K562 (cell line): ENCODE measurements at places on chromosomes 12 and 14. TPM values are rescaled to one million over a fixed set of nuclear protein-coding genes. Genes with fewer than 3 reads are reported as not detected.
A peak's percentile ranks its signal among the peaks of the same experiment; 100 is the strongest.

DNA sequence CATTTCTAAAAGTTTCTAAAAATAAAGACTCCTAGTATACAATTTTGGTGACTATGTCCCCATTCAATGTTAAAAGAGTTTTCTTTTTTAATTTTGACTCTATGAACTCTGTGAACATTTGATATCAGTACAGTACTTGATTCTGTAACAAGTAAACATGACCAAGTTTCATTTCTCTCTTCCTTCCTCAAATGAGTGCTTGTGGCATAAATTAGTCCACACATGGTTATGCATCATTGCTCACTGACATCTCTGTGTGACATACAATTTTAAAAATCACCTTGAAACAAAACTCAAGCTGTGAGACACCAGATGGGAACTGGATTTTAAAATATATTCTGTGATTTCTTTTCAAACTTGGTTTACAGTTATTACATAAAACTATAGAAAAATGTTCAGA, 253.9 kb upstream of the MDGA2 start:
- H3K27me3 ChIP-seq: no peaks in the 10 kb centered on the region
- H3K4me1 ChIP-seq: no peaks in the 10 kb centered on the region
- no peak for DNase-seq

- no peak overlapping the region for H3K27ac ChIP-seq
- peaks cover 44% of the 10 kb centered on the region; the same call in 1 of the 3 replicates for H3K36me3 ChIP-seq
- no peak overlapping the region for H3K4me3 ChIP-seq
- no peaks in the 10 kb centered on the region for H3K4me1 ChIP-seq
- no peaks in the 10 kb centered on the region for H3K27me3 ChIP-seq
These were observed 49.4 kb downstream of the CIT start for GRCh38 chr12:119827760-119828159.

DNA sequence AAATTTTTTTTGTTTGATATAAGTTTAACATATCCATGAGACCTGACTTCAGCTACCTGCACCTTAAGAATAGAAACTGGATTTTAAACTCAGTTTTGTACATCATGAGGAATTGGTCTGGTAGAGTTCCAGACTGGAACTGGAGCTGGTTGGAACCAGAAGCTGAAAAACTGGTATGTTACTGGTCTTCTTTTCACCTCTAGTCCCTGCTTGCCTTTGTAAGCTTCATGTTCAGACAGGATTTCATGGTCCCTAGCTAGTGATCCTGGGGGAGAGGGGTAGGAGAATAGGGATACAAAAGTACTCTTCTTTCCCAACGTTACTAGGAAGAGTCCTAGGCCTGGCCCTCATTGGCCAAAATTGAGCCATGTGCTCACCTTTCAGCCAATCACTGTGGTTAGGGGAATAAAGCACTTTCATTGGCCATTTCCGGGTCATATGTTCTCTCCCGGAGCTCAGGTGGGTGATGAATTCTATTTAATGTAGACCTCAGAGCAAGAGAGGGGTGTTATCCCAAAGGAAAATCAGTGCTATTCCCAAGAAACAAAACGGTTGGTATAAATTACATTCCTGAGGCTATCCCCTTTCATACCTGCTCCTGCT, 36.9 kb upstream of the APPL2 start:
- peak; percentile 13 for DNase-seq
- H3K4me1 ChIP-seq: no peaks in the 10 kb centered on the region
- peaks cover 3% of the 10 kb centered on the region; the same call in 1 of the 2 replicates for H3K27me3 ChIP-seq
- no peak overlapping the region for H3K4me3 ChIP-seq

DNA sequence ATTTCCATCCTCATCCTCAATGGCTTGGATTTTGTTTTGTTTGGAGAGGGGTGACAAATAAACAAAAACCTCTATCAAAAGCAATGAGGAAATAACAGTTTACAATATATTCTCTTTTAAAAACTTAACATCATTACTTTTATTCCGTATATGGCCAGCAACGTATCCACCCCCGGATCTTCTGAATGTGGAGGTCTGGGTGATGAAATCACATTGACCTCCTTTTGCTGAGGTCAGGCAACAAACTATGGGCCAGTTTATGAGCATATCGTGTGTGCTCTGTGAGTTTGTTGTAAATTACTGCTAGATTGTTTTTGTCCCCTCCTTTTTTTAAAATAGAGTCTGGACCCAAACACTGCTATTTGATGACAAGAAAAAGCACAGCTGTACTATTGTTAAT, 178.1 kb downstream of the BCAT1 start:
- no peak for DNase-seq
- H3K36me3 ChIP-seq: no peaks in the 10 kb centered on the region
- no peak overlapping the region for H3K27ac ChIP-seq
- H3K4me1 ChIP-seq: no peaks in the 10 kb centered on the region

DNA sequence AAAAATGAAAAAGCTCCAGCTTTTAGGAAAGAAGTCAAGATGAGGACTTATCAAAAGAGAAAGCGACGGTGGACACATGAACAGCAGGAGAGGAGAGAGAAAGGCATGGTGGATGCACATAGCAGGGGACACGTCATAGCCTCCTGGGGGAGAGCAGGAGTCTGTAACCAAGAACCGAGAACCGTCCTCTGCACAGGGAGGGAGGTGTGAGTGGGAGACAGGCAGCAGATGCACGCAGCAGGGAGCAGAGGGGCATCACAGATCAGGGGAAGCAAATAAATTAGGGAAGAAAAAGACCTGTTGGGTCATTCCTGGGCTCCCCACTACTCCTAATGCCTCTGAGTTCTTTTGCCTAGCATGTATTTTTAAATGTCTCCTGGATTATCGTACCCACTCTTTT, 138.1 kb upstream of the RMST start:
- no peak for DNase-seq
- H3K4me1 ChIP-seq: no peaks in the 10 kb centered on the region
- H3K36me3 ChIP-seq: no peaks in the 10 kb centered on the region
- H3K27me3 ChIP-seq: no peaks in the 10 kb centered on the region
- no peak overlapping the region for H3K27ac ChIP-seq
- no peak overlapping the region for H3K4me3 ChIP-seq

GRCh38 chr12:105234197-105234596, 1.8 kb downstream of the APPL2 start:
- peaks cover 7% of the 10 kb centered on the region for H3K4me1 ChIP-seq
- H3K27me3 ChIP-seq: no peaks in the 10 kb centered on the region
- no peaks in the 10 kb centered on the region; the same call in 2 of the 3 replicates for H3K36me3 ChIP-seq
- no peak for DNase-seq

Gene OTOGL
- polyA plus RNA-seq: not detected in 2 replicates

Gene PPP2R3C
- polyA plus RNA-seq: 14.7 and 17.2 TPM in 2 replicates

Gene LALBA
- not detected in 2 replicates for polyA plus RNA-seq
